WERI-Rb-1 (cell line): ENCODE measurements at places on chromosomes 5 and 9.

GRCh38 chr5:156350256-156350655 lies 23.3 kb downstream of the SGCD start:
- no peak for DNase-seq

GRCh38 chr5:79575996-79576395 lies 36.2 kb upstream of the TENT2 start:
- no peak for DNase-seq

DNA sequence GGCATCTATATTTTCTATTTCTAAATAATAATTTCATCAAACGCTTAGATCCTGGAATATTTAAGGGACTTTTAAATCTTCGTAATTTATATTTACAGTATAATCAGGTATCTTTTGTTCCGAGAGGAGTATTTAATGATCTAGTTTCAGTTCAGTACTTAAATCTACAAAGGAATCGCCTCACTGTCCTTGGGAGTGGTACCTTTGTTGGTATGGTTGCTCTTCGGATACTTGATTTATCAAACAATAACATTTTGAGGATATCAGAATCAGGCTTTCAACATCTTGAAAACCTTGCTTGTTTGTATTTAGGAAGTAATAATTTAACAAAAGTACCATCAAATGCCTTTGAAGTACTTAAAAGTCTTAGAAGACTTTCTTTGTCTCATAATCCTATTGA lies 1.1 kb downstream of the LRRC70 start:
- DNase-seq: no peak

GRCh38 chr5:59099270-59099994 lies 516.6 kb downstream of the RAB3C start:
- DNase-seq: no peak

GRCh38 chr5:112709416-112709815 lies 28.3 kb upstream of the APC start:
- no peak for DNase-seq

DNA sequence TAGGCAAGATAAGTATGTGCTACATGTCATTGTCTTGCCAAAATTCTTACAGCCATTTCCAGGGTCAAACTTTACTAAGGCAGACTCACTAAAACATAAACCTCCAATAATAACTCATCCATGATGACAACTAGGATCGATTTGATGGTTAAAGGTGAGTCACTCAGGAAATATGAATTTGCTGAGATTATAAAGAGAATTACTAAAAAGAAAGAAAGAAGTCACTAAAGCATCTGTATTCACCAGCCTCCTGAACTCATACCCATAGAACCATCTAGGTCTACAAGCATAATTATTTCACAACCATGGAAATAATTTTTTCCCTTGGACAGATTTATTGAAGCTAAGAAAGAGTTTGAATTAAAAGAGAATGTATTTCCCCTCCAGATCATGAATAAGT lies 258.6 kb downstream of the TLE1 start:
- DNase-seq: no peak

DNA sequence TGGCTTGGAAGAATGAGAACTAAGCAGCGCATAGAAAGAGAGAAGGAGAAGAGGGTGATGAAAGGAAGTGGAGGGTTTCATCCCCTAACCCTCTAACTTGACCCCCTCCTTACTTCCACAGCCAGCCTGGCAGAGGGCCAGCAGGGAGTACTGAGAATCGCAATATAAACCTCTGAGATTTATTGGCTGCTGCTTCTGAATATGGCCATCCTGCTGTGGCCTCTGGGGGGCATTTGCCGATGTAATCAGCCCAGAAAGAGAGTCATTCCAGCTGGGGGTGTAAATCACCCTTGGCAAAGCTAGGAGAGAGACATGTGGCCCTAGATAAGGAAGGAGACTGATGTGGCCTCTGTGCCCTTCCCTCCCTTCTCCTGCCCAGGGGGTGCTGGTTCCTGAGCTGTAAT lies 960 bp upstream of the GFRA3 start:
- DNase-seq: peak; percentile 14

DNA sequence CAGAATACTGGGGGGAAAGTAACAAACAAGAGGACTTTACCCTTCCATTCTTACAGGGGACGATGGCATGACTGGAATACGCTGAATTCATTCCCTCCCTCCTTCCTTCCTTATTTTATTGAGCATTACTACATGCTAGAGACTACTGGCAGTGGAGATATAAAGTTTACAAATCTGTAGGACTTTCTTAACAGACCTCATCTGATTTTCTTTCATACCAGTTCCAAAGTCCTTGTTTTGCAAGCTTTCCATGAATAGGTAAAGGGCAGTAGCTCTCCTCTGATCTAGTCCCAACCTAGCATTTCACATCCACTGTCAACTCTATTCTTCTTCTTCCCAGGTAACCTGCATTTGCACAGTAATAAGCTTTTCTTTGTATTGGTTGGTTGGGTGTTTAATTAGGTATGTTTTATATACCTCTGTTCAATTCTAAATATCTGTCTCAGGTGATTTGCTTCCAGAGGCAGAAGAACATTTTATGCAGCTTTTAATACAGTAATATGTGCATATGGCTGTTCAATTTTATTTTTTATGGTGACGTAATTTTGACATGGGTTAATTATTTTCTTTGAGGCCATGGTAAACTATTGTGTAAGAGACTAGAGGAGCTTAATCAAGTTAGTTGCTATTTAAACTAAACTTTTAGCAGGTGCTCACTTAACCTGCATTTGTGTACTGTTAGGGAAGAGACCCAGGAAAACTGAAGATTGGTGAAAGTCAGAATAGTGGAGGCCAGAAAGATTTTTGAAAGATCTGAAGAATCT lies 150.9 kb downstream of the ARHGAP26 start:
- DNase-seq: no peak
